Activated B cell treated with CpG ODN at 0.5 μM for 24 hours (primary cell): ENCODE measurements at places on chromosomes 13 and 19.
A peak's percentile ranks its signal among the peaks of the same experiment; 100 is the strongest.

- no peak for DNase-seq
Observed at GRCh38 chr13:112071102-112071722, 4.3 kb downstream of the SOX1 start.

GRCh38 chr13:26895808-26896466 lies 135.4 kb upstream of the GPR12 start:
- DNase-seq = no peak

DNA sequence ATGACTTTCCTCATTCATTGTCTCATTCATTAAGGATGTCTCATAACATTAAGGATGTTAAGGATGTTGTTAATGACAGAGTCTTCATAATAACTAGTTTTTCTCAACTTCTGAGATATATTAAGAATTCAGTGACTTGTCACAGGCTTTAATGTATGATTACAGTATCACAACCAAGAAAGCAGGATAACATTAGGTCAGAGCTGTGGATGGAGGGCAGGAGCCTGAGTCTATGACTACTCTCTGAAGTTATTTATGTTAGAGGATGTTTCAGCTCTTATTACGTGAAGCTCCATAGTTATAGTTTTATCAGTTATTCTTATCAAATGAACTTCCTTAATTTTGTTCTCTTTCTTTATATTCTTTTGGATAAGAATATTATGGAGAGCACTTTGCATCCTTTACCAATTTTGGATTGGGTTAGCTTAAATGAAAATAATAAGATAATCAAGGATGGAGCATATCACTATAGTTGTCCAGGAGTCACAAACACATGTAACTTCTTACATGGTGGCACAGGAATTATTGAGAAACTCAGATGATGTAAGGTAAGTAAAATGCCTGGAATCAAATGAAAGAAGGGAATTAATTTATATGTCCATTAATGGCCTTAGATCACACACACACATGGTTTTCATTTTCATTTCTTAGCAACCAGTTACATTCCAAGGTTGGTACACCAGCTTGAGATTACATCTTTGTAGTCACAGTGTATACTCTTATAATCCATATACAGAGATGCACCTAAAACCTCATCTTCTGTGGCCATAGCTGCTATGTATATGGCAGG lies 57.0 kb downstream of the SLC10A2 start:
- no peak for DNase-seq

GRCh38 chr13:111335298-111335697 lies 14.9 kb downstream of the TEX29 start:
- DNase-seq = no peak

GRCh38 chr13:36817996-36818803 lies 822 bp upstream of the RFXAP start:
- DNase-seq = no peak

GRCh38 chr19:1082165-1082927 lies 12.8 kb downstream of the POLR2E start:
- no peak for DNase-seq

GRCh38 chr13:101209206-101209893 lies 207.0 kb downstream of the NALCN start:
- no peak for DNase-seq

GRCh38 chr13:38538422-38538821 lies 148.5 kb upstream of the FREM2 start:
- no peak for DNase-seq

DNA sequence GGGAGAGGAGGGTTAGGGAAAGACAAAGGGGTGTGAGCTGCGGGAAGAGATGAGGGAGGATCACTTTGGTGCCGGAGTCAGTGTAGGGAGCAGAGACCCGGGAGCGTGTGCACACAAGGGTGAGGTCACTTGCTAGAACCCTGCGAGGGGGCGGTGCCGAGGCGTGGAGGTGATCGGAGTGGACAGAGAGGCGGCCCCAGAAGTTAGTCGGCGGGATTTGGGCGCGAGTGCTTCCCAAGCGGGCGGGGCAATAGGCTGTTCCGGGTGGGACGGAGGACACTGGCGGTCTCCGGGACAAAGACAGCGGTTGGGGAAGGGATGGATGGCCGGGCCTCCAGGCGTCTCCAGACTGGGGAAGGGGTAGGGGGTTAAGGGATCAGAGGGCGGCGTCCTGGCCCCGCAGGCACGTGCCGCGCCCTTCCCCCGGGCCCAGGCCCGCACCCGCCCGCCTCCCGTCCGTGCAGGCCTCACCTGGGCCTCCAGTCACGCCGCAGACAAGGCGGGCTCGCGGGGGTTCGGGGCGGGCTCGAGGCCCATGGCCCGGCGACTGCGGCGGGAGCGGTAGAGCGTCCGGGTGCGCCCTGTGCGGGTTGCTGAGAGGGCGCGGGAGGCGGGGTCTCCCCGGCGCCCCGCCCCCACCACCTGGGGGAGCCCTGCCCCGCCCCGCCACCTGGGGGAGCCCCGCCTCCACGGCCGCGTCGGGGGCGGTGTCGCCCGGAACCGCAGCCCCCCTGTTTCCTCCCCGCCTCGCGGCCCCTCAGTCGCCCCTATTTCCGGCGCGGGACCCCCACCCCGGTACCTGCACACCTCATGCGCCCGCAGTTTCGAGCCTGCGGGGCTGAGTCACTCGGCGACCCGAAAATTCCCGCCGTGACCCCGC lies at the start of gene LPAR2:
Gene LPAR2, minus strand, starts transcription at position 600 of the 880 bp plus-strand sequence. CDS start 945 bp downstream, outside the sequence.
- peak; percentile 81 for DNase-seq

- no peak for DNase-seq
Observed at GRCh38 chr19:32415246-32415645, 9.7 kb downstream of the DPY19L3 start.

DNA sequence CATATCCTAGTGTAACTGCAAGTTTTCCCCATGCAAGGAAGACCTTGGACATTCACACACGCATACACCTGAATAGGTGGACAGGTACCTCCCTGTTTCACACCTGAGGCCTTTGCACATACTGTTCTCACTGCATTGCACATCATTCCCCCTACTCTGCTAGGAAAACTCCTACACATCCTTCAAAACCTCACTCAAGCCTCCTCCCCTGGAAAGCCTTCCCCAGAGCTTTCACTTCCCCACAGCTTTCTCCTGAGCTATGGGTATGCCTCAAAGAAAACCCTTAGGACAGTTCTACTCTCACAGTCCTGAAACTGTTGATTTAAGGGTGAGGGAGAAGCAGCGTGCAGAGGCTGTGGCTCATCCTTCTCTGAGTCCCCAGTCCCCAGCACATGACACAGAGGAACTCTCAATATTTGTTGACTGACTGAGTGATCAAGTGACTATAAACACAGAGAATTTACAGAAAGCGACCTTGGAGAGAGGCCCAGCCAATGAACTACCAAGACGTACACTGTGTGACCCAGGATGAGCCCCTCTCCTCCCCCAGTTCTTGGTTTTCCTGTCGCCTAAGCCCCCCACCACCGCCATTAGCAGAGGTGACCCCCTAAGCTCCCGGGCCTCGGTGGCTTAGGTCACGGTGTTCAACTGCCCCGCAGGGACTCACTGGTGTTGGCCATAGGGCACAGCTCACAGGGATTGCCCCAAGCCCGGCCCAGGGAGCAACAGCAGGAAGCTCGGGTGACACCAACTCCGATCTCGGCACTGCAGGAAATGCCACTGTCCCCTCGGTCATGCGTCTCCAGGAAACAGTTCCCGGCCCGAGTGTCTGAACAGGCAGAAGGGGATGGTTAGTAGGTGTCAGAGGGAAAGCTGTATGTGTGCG lies 40.6 kb downstream of the FBN3 start:
- DNase-seq = no peak

DNA sequence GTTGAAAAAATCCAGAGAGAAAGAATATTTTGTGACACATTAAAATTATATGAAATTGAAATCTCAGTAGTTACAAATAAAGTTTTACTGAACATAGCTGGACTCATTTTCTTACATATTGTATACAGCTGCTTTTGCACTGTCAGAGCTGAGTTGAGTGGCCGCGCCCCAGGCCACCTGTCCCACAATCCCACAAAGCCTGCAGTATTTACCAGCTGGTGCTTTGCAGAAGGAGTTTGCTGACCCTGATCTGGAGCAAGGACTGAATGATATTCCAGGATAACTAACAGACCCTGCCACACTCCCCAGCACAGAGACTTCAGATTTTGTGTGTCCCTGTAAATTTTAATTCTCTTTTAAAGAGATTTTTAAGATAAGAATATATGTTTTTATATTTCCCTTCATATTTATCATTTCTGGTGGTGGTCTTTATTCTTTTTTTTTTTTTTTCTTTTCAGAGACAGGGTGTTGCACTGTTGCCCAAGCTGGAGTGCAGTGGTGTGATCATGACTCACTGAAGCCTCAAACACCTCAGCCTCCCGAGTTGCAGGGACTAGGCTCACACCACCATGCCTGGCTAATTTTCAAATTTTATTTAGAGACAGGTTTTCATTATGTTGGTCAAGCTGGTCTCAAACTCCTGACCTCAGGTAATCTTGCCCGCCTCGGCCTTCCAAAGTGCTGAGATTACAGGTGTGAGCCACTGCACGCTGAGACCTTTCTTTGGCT lies 48.5 kb downstream of the TDRD12 start:
- DNase-seq = no peak

DNA sequence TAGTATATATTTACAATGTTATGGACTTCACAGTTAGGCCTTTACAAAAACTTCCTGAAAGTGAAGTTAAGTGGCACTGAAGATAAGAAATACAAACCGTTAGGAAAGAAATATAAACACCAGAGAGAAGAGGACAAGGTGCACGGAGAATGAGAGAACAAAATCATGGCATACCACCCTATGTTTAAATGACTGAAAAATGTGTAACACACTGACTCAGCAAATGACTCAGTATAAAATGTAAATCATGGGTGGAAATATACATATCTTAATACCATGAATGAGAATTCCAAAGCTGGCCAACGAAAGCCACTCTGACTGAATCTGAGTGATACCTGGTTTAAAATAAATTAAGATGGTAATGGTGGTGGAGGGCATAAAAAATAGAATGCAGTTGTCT lies 260.8 kb downstream of the DNAJC15 start:
- no peak for DNase-seq

- no peak for DNase-seq
Observed at GRCh38 chr13:91154558-91155353, 192.7 kb upstream of the MIR17HG start.

DNA sequence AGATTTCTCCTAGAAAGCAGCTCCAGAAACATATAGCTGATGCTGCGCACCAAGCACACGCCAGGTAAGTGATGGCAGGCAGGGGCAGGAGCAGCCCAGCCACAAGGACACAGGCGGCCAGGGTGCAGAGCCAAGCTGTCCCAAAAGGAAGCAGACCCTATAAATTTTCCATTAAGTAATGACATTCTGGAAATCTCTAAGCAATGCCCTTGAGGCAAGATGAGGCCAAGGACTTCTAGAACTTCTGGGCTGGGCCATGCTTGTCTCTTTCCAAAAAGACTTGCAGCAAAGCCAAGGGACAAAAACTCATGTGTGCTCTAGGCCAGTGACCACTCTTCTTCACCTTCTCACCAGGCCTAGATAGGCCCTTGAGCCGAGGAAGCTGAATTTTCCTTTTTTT lies 42.2 kb upstream of the EPHX3 start:
- DNase-seq = no peak

GRCh38 chr13:44854313-44855060 lies 134.8 kb downstream of the NUFIP1 start:
- no peak for DNase-seq

DNA sequence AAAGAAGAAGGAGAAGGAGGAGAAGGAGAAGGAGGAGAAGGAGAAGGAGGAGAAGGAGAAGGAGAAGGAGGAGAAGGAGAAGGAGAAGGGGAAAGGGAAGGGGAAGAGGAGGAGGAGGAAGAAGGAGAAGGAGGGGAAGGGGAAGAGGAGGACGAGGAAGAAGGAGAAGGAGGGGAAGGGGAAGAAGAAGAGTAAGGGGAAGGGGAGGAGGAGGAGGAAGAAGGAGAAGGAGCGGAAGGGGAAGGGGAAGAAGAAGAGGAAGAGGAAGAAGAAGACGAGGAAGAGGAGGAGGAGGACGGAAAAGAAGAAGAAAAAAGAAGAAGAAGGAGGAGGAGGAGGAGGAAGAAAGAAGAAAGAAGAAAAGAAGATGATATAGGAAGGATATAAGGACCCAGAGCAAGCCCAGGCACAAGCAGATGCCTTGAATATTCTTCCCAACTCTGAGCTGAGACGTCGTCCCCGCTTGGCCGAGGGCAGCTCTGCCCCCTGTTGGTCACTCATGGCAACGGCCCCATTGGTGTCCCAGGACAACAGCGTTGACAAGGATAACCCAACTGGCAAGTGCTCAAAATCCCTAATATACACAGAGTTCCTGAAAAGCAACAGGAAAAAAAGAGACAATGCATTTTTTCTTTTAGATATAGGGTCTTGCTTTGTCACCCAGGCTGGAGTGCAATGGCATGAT lies 30.6 kb upstream of the IGSF23 start:
- no peak for DNase-seq

- DNase-seq = no peak
Observed at GRCh38 chr19:5774921-5775320, 9.6 kb downstream of the PRR22 start.

DNA sequence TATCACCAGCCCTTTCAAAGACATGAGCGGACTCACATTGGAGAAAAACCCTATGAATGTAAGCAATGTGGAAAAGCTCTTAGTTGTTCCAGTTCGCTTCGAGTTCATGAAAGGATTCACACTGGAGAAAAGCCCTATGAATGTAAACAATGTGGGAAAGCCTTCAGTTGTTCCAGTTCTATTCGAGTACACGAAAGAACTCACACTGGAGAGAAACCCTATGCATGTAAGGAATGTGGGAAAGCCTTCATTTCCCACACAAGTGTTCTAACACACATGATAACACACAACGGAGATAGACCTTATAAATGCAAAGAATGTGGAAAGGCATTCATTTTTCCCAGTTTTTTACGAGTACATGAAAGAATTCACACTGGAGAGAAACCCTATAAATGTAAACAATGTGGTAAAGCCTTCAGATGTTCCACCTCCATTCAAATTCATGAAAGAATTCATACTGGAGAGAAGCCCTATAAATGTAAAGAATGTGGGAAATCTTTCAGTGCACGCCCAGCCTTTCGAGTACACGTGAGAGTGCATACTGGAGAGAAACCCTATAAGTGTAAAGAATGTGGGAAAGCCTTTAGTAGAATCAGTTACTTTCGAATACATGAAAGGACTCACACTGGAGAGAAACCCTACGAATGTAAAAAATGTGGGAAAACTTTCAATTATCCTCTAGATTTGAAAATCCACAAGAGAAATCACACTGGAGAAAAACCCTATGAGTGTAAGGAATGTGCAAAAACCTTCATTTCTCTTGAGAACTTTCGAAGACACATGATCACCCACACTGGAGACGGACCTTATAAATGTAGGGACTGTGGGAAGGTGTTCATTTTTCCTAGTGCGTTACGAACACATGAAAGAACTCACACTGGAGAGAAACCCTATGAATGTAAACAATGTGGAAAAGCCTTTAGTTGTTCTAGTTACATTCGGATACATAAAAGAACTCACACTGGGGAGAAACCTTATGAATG lies 17.6 kb downstream of the ZNF791 start:
- no peak for DNase-seq

DNA sequence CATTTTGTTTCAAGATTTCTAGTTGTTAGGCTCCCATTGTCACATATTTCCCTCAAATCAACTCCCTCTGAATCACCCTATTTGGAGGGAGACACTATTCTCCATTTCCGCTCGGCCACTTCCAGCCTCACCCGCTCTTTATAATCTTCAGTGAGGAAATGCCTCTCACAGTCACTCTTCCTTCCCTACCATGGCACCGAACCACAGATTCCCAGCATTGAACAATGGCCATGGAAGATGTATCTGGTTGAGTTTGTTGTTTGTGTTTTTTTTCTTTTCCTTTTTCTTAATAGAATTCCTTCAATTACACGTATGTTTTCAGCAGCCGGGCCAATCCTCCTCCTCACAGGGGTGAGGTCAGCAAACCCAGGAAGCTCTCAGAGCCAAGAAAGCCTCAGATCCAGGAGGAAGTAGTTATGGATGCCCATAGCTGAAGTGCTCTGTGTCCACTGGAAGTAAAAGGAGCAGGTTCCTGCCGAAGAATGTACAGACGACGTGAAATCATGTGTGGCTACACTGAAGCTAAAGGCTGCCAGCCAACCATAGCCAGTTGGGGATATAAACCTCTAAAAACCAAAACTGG lies 472.1 kb downstream of the FOXO1 start:
- DNase-seq = no peak
